ENCODE measurements at places on chromosomes 12 and 14.

DNA sequence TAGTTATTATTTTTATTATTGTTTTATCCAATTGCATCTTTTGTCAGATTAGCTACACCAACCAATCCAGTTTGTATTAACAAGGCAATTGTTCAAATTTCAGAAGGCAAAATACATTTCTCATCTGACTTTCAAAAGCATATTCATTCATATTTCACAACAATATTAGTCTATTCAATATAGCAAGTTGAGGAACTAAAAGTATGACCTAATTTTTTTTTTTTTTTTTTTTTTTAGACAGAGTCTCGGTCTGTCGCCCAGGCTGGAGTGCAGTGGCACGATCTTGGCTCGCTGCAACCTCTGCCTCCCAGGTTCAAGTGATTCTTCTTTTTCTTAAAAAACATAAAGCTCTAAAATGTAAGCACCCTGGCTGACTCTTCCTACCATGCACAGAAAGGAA, 17.3 kb downstream of the COX14 start:
- DNase-seq: no peak

DNA sequence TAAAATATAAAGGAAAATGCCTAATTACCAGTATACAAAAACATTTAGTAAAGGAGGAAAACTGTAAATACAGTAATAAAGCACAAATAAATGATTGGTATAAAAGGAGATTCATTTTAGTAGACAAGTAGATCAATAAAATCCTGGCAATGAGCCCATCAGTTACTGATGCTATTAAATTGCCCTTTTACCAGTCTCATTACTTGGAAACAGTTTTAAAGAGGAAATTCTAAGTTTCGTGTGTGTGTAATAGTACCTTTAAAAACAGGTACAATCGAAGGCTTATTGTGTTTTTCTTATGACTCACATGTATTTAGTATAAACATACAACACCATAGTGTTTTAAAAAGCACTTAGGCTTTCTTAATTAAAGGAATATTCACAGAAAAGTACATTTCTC, 46.4 kb upstream of the SYT10 start:
- DNase-seq: no peak

GRCh38 chr14:66268802-66269334, 217.3 kb upstream of the CCDC196 start:
- no peak for DNase-seq

DNA sequence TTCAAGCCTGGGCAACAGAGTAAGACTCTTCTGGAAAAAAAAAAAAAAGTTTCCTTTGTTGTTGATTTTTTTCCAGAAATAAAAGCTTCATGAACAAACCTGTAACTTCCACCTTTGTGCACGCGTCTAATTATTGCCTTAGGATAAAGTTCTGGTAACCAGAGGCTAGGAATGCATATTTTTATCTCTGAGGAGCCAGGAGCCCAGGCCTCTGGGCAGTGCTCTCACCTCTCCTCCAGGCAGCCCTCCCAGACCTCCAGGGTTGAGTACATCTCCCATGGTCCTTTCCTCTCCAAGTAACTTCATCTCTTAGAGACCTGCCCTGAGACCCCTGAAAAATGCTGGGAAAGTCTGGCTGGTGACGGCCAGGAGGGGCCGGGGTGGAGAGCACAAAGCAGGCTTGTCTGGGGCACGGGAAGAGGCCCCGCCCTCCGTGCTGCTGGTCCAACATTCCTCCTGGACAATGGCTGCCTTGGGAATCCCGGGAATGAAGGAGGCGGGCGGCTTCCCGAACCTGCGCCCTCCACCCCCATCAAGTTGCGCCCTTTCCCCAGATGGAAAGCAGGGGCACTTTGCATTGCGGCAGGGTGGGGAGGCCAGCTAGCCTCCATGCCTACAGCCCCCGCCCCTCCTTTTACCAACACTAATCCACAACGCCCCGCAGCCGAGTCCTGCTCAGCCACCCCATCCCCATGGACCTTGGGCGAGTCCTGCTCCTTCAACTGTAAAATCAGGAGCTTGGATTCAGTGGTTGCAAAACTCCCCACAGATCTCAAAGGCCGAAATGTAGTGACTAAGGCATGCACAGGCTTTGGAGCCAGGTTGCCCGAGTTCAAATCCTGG, 7.3 kb upstream of the FIGNL2 start:
- DNase-seq: no peak

GRCh38 chr12:76587428-76588178, 28.0 kb upstream of the OSBPL8 start:
- DNase-seq: no peak

GRCh38 chr12:94195483-94195882, 47.1 kb downstream of the PLXNC1 start:
- no peak for DNase-seq

GRCh38 chr14:71061458-71061857, 154.2 kb downstream of the PCNX1 start:
- no peak for DNase-seq

DNA sequence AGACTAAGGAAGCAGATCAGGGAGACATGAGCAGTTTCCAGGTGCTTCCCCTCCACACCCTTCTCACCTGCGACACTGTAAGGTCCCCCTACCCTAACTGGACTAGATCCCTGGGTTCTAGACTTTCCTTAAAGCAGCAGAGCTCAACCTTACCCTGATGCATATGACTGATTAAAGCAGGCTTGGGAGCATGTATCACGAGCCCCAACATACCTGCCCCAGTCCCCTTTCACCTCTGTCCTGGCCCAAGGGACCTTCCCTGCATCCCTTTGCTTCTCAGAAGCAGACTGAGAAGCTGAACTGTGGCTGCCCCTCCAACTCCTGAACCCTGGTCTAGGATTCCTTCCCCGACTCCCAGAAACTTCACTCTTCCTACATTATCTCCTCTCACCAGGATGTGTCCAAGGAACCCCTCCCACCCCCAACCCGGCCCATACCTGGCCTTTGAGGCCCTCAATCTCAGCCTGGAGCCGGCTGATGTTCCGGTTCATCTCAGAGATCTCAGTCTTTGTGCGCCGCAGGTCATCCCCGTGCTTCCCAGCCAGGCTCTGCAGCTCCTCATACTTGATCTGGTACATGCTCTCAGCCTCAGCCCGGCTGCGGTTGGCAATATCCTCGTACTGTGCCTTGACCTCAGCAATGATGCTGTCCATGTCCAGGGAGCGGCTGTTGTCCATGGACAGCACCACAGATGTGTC, 5.4 kb downstream of the KRT8 start:
- DNase-seq: no peak

DNA sequence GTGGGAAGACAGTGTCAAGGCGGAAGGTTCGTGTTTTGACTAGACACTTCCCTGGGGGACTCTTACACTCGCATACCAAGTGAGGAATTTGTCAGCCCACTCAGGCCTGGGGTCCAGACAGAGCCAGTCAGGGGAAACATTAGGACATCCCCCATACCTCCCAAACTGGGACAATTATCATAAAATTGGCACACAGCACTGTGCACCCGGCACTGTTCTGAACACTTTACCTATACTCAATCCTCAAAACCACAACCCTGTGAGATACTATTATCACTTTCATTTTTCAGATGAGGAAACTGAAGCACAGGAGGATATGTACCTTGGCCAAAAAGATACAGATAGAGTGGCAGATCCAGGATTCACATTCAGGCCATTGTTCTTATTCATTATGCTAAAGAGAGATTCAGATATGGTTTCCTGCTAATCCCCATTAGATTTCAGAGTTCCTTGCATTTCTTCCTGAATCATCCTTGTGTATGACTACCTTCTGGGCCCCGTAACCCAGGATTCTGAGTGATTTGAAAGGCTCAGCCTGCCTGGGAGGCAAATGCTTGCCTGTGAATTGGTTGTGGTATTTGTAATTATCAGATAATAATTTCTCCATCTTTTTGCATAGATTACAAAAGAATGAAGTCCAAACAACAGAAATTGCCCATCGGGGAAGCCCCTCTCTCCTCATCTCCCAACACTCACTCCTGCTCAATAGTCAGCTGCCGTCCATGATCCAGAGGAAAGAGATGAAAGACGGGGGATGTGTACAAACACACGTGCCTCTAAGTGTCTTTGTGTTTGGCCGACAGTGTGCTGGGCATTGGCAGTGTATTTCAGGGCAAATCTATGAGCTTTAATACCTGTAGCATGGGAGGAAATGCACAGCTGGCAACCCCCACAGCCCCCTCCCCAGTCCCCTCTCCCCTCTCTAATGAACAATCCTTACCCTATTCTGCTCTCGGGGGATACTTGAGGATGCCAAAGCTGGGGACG, 4.6 kb downstream of the TAC3 start:
- DNase-seq: no peak

DNA sequence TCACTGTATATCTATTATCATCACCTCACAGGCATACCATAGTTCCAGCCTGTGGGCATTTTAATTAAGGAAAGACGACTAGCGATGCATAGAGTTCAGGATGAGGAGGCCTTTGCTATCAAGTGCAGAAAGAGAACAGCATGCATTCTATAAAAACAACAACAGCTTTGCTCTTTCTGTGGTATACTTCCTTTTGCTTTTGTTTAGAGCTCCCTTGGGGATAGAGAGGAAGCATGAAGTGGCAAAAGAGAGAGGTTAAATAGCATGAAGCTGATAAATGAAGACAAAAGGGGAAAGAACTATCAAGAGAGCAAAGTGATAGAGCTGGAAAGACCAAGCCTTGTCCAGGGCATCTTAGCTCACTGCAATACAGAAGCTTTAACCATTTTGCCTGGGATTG, 23.5 kb downstream of the IFNG-AS1 start:
- no peak for DNase-seq

GRCh38 chr12:93580682-93581081, 8.2 kb downstream of the SOCS2 start:
- no peak for DNase-seq

DNA sequence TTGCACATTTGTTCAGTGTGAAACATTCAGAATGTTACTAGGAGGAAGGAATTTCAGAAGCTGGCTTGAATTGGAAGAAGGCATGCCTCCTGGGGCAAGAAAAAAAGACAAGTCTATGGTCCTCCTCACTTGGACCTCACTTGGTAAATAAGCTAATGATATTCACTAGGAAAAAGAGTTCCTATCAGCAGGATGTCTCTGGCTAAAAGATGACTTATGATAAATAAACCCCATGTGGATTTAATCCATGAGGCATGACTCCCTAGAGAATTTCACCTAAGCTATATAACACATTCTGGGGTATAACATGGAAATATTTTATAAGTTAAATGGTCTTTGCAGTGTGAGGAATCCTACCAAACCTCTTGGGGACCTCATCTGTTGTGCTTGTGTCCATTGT, 199.9 kb downstream of the LRIG3 start:
- DNase-seq: no peak

GRCh38 chr12:1666215-1666614, 24.7 kb upstream of the ADIPOR2 start:
- no peak for DNase-seq

DNA sequence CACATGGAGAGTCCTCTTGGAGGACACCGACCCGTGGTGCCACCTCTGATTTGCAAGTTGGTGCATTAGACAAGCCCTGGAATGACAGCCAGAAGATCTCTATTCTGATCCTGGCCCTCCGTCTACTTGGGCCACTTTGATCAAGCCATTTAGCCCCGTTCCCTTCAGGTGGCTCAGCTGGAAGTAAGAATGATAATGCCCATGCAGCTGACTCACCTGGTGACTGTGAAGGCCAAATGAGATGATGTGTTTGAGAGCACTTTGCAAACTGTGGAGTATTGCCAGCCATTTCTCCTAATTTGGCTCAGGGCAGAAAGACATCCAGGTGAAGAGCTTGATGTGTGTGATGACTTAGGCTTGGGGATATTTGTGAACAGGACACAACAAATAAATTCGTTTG, 165.9 kb downstream of the ETV6 start:
- DNase-seq: no peak

DNA sequence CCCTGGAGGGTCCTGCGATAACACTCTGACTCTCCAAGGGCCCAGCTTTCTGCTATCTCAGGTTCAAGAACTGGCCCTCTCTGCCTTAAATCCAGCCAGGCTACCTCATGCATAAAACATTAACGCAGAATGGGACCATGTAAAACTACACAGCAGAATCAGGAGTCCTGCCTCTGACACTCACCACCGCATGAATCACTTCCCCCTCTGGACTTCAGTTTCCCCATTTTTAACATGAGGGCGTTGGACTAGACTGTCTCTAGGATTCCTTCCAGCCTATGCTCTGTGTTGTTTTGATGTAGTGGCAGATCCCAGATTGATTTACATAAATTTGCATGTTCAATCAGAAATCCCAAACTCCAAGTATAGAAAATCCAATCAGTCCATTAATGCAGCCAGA, 3.3 kb downstream of the NCKAP5L start:
- peak; percentile 60 for DNase-seq

DNA sequence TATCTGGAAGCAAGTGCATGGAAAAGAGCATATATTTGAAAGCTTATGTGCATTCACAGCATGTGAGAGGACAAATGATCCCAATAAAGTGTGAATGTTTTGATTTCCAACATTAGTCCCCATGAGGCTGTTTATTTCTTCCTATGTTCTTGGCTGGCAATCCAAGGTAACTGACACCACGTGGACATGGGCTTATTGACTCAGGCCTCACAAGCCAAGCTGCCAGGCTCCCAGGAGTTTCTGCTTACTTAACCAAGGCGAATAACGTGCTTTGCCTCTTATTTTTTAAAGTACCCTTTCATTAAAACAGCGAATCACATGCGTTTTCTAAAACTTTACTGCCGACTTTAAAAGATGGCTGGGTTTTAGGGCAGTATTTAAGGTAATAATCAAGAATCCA, 441.7 kb downstream of the FUT8 start:
- no peak for DNase-seq

DNA sequence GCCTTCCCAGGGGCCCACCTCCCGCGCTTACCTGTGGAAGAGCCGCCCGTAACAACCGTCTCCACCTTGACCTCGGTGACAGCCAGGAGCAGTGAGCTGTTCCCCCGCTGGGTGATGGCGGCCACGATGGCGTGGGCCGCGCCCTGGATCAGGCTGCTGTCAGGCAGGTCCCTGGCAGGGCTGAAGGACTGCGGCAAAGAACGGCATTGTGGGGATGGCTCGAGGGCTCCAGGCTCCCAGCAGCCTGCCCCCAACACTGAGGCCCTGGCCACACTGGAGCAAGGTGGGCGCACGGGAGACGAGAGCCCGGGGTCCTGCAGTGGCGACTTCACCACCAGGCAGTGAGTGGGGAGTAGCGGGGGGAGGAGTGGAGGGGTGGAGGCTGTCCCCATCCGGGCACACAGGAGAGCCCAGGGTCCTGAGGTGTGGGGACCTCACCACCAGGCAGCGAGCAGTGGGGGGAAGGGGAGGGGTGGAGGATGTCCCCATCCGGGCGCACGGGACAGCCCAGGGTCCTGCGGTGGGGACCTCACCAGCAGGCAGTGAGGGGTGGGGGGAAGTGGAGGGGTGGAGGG, 25.0 kb downstream of the JAG2 start:
- DNase-seq: no peak

GRCh38 chr14:102817942-102818940, 41.0 kb downstream of the TRAF3 start:
- no peak for DNase-seq

- DNase-seq: no peak
These were observed 52.2 kb downstream of the SSH1 start for GRCh38 chr12:108805136-108805535.

- DNase-seq: no peak
These were observed 540.5 kb upstream of the FBXO33 start for GRCh38 chr14:39972704-39973103.

DNA sequence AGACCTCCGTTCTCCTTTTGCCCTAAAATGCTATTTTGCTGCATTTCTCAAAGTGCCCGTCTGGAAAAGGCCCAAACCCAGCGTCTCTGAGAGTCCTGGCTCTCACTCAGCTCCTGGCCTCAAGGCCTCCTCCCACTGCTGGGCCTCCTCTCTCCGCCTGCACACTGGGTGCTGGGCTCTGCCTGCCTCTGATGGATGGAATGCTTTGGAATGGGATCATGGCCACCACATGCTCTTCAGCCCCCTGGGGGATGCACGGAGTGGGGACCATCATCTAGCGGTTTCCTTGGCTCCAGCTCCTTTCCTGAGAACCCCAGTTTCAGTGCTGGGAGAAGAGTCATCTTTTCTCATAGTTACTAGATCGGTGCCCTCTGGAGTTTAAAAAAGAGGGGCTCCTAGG, 65.2 kb downstream of the KDM2B start:
- DNase-seq: no peak
